ENCODE measurements at places on chromosomes 4 and X.

GRCh38 chr4:145679520-145679919 is 426 bp upstream of the C4orf51 start:
- no peak for DNase-seq

GRCh38 chr4:4709736-4710135 is 149.7 kb upstream of the MSX1 start:
- no peak for DNase-seq

DNA sequence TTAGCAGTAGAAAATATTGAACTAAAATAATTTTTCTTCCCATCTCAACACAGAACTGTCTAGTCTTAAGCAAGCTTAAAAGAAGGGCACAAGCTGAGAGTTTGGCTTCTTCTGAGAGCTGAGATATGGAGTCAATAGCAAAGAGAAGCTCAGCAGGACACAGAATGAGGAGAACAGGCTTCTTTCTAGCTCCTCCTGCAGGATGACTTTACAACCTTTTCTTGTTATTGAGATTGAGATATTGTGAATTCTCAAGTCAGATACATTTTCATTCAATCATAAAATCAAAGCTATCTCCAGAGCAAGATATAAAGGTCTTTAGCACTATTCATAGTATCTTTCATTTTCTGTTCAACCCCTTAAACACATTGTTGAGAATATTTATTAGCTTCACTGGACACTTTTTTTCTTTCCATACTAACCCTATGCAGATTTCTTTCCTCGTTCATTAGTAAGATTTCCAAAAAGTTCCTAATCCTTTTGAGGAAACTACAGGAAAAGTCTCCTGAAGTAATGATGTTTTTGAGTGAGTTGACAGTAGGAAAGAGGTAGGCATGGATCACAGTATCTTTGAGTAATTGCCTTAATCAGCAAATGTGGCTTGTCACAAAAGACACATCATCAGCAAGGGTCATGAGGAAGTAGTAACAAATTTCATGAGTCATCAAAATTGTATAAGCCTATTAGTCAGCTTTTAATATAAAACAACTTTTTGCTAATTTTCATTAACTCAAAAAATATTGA is 17.8 kb upstream of the CXCL3 start:
- no peak for DNase-seq

GRCh38 chr4:166432842-166433241 is 559.8 kb downstream of the TLL1 start:
- DNase-seq: no peak

DNA sequence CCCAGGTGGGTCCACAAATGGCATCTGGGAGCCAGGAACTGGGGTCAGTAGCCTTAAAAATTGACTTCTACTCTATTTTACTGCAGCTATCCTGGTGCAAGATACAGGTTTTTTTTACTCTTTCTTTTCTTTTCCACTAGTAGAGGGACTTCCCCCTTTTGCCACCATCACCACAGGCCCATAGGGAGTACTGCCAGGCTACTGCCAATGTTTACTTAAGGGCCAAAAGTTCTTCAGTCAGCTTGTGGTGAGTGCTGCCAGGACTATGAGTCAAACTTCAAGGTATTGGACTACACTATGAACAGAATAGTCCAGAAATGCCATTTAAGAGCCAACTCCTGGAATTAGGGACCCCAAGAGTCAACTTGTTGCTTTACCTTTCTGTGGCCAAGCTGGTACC is 94.7 kb downstream of the EDA2R start:
- no peak for DNase-seq

GRCh38 chr4:15318621-15319348 is 109.0 kb upstream of the C1QTNF7 start:
- DNase-seq: no peak

- DNase-seq: no peak
Observed at GRCh38 chr4:147853706-147854105, 121.8 kb downstream of the ARHGAP10 start.

GRCh38 chrX:15269618-15270521 is at the start of gene ASB9:
Gene ASB9, minus strand, starts transcription at chrX:15270083. Its CDS starts 209 bp downstream, at chrX:15269874.
- DNase-seq: no peak

- DNase-seq: no peak
Observed at GRCh38 chr4:22170353-22170752, 221.8 kb upstream of the KCNIP4 start.

- no peak for DNase-seq
Observed at GRCh38 chr4:136651278-136651667, 881.0 kb downstream of the PCDH18 start.

DNA sequence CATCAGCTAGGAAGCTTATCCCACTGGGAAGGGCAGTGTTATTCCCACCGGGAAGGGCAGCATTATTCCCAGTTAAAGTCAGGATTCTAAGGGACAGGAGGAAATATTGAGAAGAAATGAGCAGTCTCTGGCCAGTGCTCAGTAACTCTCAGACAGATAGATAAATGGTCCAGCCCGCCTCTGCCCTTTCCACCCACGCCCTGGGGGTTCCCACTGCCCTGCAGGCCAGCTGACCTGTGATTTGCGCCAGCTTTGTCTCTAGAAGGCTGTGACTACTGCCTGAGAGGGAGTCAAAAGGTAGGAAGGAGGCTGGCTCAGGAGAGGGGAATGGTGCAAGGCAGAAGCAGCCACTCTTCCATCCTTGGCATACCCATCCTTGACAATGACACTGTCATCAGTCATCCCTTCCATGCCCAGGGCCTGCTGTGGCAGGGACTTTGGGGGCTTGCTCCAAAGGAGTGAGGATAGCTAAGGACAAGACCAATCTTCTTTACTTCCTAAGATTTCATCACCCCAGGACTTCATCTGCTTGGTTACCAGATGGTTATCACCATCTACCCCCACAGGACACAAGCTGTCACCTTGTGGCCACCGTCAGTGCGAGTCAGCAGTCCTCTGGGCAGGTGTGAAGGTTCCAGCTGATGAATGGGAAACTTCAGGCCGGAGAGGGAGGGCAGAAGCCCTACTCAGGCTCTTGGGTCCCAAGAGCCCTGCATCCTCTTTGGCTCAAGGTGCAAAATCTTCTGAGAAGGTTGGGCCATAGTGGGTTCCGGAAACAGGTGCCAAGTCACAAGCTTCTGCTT is 49.5 kb downstream of the SEPSECS start:
- no peak for DNase-seq

DNA sequence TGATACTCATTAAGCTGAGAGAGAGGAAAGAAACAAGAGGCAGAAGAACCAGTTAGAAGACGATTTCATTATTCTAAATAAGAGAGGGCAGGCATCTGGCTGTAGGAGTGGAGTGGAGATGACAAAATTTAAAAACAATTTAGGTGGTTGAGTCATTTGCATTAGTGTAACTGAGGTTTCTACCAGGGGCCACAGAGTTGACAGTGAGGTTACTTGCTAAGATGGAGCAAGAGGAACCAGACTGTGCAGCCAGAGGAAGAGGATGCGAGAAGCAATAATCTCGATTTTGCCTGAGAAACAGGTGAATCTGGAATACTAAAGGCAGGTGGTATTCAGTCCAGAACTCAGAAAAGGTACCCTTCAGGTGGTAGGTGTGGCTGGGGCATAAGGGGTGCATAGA is 491.9 kb downstream of the MID1IP1 start:
- DNase-seq: no peak

DNA sequence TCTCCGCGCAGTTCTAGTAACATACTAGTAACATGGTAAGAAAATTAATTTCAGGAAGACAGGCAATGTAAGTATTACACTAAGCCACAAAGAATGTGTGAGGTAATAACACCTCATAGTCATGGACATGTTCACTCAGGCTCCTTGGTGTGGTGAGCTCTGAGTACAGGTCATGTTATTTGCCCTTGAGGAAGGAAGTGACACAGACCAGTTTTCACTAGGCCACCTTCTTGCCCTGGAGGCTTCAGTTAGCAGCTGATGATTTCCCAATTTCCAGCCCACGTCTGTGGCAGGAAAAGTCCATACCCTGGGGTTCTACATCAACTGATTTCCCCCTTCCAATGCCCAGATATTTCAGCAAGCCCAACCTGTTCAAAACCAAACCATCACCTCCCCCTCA is 6.7 kb downstream of the APOO start:
- no peak for DNase-seq

DNA sequence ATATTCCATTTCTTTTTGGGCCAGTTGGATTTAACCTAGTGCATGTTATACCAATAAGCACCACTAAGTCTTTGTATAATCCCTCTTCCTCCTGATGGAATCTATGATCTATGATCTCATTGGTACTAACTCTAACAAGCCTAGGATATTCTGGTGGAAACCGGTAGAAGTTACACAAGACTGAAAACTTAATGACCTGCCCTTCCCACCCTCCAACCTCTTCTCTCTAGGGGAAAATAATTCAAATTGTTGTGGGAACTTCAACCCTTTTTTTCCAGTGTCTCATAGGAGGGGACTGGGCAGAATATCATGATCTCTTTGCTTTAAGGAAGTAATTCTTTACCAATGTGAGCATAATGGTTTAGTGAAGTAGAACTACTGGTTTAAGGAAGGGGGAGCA is 289.5 kb upstream of the BOD1L1 start:
- no peak for DNase-seq

GRCh38 chrX:21645886-21646285 is 12.2 kb downstream of the KLHL34 start:
- DNase-seq: no peak

- DNase-seq: no peak
Observed at GRCh38 chr4:149951152-149951900, 126.9 kb upstream of the DCLK2 start.

DNA sequence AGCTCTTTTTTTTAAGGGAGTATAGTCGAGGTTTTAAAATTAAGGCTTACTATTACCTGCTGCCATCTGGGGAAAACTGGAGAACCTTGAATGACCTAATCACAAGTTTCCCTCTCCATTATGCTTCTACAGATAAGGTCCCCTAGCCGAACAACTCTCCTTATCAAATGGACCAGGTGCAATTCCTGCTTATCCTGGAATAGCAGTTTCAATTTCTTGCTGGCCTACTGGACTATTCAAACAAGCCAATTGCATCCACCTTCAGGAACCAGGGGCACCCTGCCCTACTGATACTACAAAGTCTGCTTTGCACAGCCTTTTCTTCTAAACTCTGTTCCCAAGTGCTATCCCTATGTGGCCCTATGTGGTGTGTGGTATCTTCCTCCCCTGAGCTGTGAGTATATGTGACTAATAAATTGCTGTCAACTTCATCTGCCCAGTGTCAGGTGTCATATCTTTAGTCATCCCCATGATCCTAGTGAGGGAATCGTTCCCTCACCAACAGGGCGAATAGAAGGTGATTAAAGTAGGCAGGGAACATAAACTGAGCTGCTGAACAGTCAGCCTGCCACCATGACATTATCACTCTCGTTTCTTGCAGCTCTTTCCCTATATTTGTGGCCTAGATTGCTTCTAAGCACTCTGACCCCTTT is 128.5 kb downstream of the ATG4A start:
- no peak for DNase-seq

DNA sequence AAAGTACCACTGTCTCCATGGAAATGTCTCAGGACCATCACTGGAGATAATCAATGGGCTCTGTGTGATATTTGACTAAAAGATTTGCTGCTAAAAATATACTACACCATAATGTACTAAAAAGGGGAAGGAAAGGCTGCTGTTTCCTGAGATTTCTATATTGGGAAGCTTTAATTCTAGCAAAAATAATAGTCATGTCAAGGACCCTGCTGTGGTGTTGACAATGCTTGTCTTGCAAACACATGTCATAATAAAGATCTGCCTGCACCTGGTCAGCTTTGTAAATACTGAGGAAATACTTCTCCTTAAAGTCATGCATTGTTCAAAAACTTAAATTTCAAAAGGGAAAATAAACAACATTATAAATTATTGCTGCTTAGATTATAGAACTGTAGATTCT is 417.9 kb downstream of the GPM6A start:
- no peak for DNase-seq

DNA sequence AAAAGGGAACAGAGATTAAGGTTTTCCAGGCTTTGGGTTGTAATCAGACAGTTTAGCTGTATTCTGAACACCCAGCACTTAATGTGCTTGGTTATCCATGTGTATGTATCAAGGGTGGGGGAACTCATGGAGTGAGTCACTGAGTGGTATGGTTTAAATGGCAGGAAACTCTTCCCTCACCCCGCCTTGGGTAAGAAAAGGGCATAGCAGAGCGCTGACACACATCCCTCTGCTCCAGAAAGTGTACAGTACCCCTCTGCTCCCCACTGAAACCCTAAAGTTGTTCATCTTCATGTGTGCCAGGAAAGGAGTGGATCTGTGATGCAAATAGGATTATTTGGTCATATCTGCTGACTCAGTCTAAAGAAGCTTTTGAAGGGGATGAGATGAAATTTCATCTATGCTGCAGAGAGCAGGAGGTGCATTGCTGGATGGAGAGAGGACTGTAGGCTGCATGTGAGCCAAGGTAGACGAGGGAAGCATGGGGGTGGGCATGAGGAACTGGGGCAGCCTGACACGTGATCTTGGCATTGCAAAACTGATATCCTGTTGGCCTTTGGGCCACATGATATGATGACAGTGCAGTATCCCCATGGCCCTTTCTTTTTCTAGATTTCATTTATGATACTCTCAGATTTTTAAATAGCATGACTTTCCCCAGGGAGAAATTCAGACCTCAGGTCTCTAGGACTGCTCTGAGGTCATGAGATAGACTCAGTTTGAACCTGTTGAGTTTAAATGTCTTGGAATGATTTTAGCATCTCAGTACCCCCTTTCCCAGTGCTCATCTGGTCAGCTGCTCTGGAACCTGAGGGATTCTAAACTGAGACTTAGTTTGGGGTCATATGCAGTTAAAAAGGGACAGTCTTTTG is 84.8 kb downstream of the TMEM164 start:
- DNase-seq: no peak

DNA sequence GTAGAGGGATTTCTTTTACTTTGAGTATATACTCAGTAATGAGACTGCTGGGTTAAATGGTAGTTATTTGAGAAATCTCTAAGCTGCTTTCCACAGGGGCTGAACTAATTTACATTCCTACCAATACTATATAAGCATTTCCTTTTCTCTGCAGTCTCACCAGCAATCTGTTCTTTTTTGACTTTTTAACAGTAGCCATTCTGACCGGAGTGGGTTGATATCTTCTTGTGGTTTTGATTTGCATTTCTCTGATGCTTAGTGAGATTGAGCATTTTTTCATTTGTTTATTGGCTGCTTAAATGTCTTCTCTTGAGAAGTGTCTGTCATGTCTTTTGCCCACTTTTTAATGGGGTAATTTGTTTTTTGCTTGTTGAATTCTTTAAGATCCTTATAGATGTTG is 43.3 kb downstream of the SPCS3 start:
- no peak for DNase-seq

DNA sequence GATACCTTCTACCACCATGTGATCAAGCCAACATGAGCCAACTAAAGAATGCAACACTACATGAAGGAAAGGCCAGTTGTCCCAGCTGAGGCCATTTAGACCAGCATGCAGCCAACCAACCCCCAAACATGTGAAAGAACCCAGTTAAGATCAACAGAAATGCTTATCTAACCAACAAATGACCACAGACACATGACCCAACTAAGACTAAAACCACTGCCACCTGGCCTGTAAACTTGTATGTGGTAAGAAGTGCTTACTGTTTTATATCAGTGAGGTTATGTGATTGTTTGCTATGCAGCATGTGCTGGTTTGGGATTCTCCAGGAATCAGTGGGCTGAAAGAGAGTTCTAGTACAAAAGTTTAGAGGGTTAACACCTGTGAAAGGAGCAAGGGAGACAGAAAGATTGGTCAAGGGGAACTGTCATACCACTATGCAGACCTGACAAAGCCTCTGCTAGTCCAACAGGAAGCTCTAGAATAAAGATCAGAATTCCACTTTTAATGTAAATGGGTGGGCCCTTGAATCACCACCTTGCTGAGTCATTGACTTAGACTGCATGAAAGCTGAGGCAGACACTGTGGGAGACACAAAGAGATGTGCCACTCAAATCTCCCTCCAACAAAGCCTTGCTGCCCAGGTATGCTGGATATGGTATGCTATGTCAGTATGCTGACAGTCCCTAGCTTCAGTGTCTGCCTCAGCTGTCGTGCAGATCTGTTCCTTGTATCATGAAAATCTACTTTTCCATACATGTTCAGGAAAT is 6.1 kb upstream of the SH3D19 start:
- DNase-seq: no peak

Data from stimulated activated CD8-positive, alpha-beta memory T cell treated with anti-CD3 and anti-CD28 coated beads, Interleukin-7, amount 100 ng/mL, for 1 hour (primary cell).